ENCODE measurements at places on chromosomes 16 and 17.

- no peak for DNase-seq
These were observed 688.0 kb downstream of the KCNJ2 start for GRCh38 chr17:70857351-70857750.

DNA sequence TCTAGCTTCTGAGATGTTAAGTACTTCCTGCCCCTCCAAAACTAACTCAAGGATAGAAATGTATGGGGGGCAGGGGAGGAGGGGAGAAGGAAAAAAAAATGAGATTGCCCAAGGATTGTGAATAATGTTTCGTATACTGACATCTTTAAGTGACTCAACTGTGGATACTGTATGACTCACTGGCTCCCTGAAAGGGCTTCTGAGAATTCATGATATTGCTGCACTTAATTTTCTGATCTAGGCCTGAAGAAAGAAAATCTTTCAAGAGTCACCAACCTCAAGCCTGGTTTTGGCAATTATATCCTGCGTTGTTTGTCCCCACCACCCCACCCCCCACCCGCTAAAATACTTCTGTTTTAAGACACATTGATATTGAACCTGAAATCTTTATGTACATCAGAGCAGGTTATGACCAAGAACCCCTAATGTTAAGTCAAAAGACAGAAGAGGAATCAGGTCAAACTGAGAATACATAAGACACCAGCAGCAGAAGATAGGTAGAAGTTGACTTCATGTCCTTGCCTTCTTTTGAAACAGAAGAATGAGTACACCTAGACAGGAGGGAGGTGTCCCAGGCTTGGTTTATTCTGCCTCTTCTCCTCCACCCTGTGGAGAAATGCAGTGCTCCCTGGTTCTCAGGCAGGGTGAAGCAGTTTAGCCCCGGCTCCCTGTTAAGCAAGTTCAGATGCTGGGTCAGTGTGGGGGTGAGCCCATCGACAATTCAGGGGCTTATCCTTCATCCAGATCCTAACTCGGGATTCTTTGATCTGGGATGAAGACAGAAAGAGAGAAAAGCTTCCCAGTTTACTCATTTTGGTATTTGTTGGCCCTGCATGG, 3.3 kb upstream of the FBXL20 start:
- DNase-seq: no peak

GRCh38 chr16:14172200-14172809, 101.2 kb downstream of the MRTFB start:
- DNase-seq: no peak

DNA sequence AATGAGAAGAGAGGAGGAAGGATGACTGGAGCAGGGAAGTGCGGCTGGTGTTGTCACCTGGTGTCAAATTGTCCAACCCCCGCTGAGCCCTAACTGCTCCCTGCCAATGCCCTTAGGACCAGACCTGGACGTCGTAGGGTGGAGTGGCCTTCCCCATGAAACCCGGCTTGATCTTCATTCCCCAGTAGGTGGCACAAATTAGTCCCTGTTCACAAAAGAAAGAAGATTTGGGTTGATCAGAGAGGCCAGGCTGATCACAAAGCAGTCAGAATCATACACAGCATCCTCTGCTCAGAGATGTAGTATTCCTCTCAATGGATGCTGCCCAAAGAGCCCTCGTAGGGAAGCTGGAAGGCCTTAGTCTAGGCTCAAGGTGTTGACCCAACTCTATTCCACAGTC, 60.2 kb downstream of the ACSM1 start:
- no peak for DNase-seq

DNA sequence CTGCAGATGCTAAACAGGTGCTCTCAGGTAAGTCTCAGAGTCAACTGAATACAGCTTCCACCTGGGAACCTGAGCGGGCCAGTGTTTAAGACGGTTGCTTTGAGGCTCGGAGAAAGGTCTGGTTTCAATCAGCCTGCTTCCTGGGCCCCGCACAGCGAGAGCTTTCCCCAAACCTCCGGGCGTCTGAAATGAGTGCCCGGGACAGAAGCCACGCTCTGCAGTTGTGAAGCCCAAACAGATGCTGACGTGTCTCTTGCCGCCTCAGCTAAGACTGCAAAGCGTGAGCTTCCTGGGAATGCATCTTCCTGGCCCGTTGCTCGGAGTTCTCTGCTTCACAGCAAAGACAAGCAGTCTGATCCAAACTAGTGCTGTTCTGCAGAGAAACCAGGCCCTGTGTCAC, 36.7 kb downstream of the PLXDC1 start:
- no peak for DNase-seq

DNA sequence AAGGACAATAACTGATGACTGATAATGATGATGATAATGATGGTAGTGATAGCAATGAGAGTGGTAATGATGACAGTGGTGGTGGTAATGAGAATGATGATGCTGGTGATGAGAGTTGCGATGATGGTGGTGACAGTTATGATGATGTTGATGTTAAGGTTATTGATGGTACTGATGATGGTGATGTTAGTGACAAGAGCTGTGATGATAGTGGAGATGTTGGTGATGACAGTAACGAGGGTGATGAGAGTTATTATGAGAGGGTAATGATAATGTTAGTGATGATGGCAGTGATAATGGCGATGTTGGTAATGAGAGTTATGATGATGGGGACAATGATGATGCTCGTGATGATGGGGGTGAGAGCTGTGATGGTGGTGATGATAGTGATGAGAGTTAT, 13.2 kb upstream of the TMEM132E start:
- DNase-seq: no peak

DNA sequence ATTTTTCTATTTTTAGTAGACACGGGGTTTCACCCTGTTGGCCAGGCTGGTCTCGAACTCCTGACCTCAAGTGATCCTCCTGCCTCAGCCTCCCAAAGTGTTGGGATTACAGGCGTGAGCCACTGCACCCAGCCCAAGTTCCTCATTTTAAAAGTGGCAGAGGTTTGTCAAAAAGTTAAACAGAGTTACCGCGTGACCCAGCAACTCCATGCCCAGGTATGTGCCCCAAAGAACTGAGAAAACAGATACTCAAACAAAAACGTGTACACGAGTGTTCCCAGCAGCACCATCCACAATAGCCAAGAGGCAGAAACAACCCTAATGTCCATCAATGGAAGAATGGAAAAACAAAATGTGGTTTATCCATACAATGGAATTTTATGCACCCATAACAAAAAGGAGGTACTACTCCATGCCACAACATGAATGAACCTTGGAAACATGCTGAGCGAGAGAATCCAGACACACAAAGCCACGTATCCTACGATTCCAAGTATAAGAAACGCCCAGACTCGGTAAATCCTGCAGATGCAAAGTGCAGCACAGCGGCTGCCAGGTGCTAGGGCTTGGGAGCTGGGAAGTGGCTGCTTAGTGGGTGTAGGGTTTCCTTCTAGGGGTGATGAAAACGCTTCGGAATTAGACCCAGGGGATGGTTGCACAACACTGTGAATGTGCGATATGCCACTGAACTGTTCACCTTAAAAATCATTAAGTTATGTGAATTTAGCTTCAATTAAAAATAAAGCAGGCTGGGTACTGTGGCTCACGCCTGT, 24.8 kb downstream of the ADCY9 start:
- DNase-seq: no peak

GRCh38 chr17:17722081-17722905, 41.0 kb downstream of the RAI1 start:
- DNase-seq: no peak

- no peak for DNase-seq
These were observed 417.6 kb upstream of the DYNLRB2 start for GRCh38 chr16:80123189-80123588.

- no peak for DNase-seq
These were observed 5.9 kb downstream of the CCL7 start for GRCh38 chr17:34275881-34276280.

DNA sequence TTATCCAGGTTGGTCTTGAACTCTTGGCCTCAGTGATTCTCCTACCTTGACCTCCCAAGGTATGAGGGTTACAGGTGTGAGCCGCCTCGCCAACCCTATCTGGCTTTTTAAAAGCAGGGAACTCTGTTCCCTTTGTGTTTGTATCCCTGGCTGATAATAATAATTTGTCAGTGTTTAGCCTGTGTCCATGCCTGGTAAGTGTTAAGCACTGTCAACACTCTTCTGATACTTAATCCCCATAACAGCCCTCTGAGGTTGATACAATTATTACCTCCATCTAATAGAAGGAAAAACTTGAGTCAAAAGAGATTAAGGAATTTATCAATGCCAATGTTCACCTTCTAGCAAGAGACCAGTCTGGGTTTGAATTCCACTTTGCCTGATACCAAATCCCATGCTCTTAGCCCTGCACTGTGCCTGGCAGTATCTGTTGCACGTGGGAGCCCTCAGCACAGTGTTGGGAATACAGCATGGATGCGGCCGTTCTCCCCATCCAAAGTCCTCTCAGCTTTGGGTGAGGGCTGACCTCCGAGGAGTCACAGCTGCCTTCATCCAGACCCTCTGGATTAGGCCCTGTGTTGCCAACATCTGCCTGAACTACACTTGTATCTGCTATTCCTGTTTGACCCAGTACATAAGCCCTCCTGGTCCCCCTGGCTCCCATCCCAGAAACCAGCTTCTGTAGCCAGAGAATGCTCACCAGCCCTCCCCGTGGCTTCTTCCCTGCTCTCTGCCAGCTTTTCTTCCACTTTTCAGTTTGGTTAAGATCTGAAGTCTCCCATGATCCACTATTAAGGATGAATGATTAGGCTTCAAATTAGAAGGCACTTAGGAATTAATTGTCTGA, 335.6 kb upstream of the ASIC2 start:
- DNase-seq: no peak

DNA sequence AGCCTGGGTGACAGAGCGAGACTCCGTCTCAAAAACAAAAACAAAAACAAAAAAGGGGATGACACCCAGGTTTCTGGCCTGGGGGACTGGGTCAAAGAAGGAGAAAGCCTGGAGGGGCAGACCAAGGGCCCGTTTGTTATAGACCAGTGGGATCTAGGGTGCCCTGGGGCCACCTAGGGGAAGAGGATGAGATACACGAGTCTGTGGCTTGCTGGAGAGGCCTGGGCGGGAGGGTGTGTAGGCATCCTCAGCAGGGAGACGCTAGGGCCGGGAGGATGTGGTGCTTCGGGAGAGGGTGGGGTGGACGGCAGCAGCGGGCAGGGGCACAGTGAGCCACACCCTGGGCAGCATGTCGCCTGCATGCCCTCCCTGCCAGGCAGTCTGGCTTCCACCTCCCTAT, 17.1 kb upstream of the CRK start:
- DNase-seq: no peak

DNA sequence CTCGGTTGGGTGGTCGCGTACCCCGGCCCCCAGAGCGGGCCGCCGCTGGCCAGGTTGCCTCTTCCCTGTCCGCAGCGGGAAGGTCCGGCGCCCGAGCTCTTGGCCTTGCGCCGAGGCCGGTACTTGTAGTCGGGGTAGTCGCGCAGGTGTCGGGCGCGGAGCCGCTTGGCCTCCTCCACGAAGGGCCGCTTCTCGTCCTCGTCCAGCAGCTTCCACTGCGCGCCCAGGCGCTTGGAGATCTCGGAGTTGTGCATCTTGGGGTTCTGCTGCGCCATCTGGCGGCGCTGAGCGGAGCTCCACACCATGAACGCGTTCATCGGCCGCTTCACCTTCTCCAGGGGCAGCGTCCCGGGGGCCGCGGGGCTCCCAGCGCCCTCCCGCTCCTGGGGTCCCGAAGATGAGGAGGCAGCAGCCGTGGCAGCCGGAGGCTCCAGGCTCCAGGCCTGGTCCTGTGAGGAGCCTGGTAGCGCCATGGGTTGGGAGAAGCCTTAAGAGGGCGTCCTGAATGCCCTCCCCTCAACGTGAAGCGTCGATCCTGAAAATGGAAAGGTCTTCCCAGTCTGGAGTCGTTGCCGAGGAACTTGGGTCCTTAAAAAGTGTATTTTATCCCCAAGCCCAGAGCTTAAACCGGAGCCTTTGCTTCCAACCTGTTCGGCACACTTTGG, 558 bp downstream of the SOX15 start:
- peak; percentile 75 for DNase-seq

DNA sequence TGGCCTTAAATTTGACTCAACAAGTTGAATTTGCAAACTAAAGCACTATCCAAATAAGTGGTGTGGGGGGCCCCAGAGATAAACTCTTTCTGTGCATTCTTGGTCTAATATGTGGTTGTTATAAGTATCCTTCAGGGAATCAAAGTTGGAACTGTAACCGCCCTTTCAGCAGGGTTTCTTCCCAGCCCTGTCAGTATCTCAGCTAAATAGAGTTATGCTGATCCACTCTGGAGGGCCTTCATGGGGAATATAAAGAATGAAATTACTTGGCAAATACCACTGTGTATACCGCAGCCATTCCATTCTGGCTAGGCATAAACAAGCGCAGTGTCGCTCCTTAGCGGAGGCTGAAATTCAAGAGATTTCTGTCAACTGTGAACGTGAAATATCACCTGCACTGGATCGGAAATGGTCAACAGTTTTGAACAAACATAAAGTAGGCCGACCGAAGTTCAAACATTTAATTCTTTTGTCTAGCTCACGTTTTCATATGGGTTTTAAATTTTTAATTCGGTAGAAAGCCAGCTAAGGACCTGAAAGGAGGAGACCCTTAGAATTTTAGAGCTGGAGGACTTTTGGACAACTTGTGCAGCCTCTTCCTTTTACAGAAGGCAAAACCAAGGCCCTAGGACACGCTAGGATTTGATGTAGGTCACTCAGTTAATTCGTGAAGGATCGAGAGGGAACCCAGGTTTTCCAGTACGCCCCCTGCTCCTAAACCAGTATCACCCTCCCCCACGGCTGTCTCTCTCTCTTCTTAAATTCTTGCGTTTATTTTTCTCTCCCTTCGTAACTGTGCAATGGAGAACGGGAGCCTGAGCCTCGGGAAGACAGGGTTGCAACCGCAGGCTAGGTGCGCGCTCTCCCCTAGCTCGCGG, 74.7 kb downstream of the CHD9 start:
- DNase-seq: no peak

GRCh38 chr16:89037261-89038152, 56.1 kb upstream of the ACSF3 start:
- peak; percentile 31 for DNase-seq

DNA sequence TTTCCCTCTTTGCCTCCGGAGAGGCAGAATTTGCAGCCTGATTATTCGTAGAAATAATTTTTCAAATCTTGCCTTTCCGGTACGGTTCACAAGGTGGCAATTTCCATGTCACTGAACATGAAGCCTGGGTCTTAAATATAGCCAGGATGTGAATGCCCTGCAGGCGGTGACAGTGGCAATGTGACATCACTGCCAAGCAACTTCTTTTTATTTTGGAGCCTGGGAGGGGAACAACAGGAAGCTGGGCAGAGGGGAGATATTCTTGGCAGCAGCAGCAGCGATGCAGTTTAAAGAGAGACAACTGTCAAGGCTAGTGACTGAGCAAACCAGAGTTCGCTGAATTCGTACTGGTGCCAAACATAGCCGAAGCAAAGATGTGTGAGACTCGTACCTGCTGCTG, 171.1 kb downstream of the SNX29 start:
- DNase-seq: no peak

- DNase-seq: no peak
These were observed 287.9 kb downstream of the SHISA9 start for GRCh38 chr16:13189250-13189649.

GRCh38 chr16:55040366-55041086, 109.9 kb downstream of the IRX5 start:
- DNase-seq: no peak

DNA sequence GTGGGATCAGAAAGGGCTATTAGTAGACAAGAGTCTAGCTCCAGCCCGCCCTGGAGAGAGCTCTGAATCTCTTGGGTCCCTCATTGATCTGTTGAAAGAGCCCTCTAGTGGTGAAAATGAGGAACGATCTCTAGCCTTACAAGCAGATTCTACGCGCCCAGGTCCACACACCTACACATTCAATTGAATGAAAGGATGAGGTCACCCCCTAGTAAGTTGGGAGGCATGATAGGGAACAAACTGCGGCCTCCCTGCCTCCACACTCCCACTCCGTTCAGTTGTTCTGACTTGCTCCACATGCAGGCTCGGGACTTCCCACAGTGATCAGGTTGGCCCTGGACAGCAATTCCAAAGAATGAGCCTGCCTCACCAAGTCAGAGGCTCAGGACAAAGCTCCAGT, 2.9 kb upstream of the CACNG3 start:
- DNase-seq: no peak
